Activated T-cell treated with anti-CD3 and anti-CD28 coated beads, Interleukin-2, amount 50 U/mL, for 72 hours (primary cell): ENCODE measurements at places on chromosomes 3 and 15. TPM values are rescaled to one million over a fixed set of nuclear protein-coding genes. Genes with fewer than 3 reads are reported as not detected.

ZBBX gene
- not detected for total RNA-seq

ISLR gene
- total RNA-seq, result 0.12 TPM

ZPLD1 gene
- total RNA-seq, result 0.17 TPM

SLC22A14 gene
- 0.21 TPM for total RNA-seq

SEMA3B gene
- total RNA-seq, result 1.9 TPM

TLE3 gene
- 84.6 TPM for total RNA-seq

SLCO2A1 gene
- total RNA-seq, result not detected
